Type B pancreatic cell (in vitro differentiated cells): ENCODE measurements at places on chromosomes 11 and 22.

- DNase-seq: no peak
- no peaks in the 10 kb centered on the region for H3K36me3 ChIP-seq
- no peak overlapping the region for H3K4me3 ChIP-seq
- peaks cover 3% of the 10 kb centered on the region for H3K27me3 ChIP-seq
These were observed 368.9 kb downstream of the DDX10 start for GRCh38 chr11:109033627-109034338.

- DNase-seq: no peak
- H3K4me3 ChIP-seq: no peak overlapping the region
- peaks cover 24% of the 10 kb centered on the region for H3K27me3 ChIP-seq
These were observed 222.5 kb downstream of the ST3GAL4 start for GRCh38 chr11:126578021-126578420.

- no peak for DNase-seq
- H3K27ac ChIP-seq: no peak overlapping the region
- H3K27me3 ChIP-seq: no peaks in the 10 kb centered on the region
- no peak overlapping the region for H3K4me3 ChIP-seq
- no peaks in the 10 kb centered on the region for H3K36me3 ChIP-seq
- H3K4me1 ChIP-seq: peaks cover 7% of the 10 kb centered on the region
These were observed 120.9 kb upstream of the ZC3H12C start for GRCh38 chr11:109972181-109972715.

GRCh38 chr22:21687685-21688259 lies 22.0 kb downstream of the PPIL2 start:
- no peak overlapping the region for H3K27ac ChIP-seq
- no peaks in the 10 kb centered on the region for H3K27me3 ChIP-seq
- no peak overlapping the region for H3K4me3 ChIP-seq
- DNase-seq: no peak

DNA sequence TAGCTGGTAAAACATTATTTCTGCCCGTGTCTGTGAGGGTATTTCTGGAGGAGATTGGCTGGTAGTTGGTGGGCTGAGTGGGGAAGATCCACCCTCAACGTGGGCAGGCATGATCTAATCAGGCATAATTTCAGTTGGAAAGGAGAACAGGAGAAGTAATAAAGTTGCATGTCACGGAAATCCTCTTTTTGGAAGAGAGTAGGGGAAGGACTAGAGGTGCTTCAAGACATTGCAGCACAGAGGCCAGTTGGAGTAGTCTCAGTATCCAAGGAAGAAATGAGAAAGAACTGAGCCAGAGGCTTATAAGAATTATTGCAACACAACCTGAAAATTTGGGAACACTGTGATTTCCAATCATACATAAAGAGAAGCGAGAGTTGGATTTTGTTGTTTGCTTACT lies 1155.1 kb downstream of the FAM181B start:
- peaks cover 17% of the 10 kb centered on the region for H3K27me3 ChIP-seq
- H3K36me3 ChIP-seq: no peaks in the 10 kb centered on the region
- no peak overlapping the region for H3K4me3 ChIP-seq
- no peak for DNase-seq

- H3K36me3 ChIP-seq: no peaks in the 10 kb centered on the region
- no peak overlapping the region for H3K27ac ChIP-seq
- peaks cover 3% of the 10 kb centered on the region for H3K27me3 ChIP-seq
- no peak for DNase-seq
- no peak overlapping the region for H3K4me3 ChIP-seq
These were observed 20.9 kb downstream of the LRFN4 start for GRCh38 chr11:66877588-66878385.

DNA sequence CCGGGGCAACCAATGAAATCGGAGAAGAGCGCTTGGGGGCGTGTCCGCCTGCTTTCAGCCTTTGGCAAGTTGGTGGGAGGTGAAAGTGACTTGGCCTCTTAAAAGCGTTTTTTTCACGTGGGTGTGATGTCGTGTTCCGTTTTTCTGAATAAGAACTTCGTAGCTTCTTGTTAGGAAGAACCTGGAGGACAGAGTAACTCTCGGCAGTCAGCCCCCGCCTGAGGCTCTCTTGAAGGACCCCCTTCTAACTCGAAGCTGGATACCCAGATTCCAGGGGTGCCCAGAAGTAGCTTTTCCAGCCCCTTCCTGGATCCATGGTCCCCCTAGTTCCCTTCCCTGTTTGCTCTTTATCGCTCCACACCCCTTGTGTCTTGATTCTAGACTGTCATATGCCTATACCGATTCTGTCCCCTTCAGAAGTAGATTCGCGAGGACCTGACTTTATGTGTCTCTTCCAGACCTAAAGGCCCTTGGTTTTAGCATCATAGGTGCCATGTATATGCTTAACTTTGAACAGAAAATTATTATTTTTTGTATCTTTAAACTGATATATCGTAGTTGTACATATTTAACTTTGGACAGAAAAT lies 915 bp upstream of the OSBP start:
- peaks cover under 1% of the 10 kb centered on the region for H3K36me3 ChIP-seq
- peak overlapping the region; percentile 89 for H3K4me3 ChIP-seq
- peak overlapping the region; percentile 93 for H3K27ac ChIP-seq
- no peaks in the 10 kb centered on the region for H3K27me3 ChIP-seq
- peaks cover 25% of the 10 kb centered on the region for H3K4me1 ChIP-seq
